ENCODE measurements at places on chromosomes 2 and 18.

DNA sequence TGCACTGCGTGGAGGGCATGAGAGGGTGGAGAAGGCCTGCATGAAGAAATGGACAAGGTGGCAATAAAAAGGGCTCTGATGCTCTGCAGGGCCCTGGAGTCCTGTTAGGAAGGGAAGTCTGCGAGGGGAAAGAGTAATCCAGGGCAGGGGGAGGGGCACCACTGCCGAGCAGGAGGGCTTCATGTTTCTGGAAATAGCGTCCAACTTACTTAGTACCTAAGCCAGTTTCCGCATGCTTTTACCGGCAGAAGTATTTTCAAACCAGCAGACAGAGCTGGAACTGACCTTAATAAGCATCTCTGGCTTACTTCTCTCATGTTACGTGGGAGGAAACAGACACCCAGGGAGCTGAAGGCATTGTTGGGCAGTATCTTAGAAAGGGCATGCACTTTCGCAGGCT lies 156.7 kb downstream of the GALNT14 start:
- DNase-seq: no peak

- DNase-seq: no peak
Observed at GRCh38 chr2:227153758-227154486, 10.1 kb downstream of the COL4A4 start.

DNA sequence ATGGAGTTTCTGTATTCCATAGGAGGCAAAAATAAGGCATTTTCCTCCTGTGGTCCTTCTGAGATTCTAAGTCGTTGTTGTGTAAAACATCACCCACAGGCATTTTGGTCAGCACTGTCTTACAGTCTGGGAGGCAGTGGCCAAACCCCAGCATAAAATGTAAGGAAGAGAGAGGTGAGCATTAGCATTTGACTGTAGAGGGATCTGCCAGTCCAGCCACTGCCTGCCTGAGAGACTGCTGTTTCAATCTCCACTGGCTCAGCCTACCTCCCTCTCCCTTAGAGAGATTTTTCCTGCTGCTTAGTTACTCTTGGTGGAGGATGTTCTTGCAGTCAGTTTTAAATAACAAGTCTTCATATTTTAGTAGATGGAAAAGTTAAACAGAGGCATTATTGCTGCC lies 77.0 kb downstream of the ARHGEF33 start:
- no peak for DNase-seq

DNA sequence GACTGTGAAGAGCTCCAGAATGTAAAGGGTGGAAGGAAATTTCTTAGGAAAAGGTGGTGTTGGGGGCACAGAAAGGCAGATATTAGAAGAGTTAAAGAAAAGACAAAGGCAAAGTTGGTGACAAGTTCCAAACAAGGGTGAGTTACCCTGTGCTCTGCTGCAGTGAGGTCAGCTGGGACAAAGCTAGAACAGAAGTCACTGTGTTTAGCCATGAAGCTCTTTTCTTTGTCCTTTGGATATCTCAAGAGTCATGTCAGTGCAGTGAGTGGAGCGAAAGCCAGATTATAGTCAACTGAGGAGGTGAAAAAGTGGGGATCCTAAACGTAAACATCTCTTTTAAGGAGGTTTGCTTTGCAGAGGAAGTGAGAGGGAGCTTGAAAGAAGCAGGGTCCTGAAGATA lies 187.8 kb upstream of the ALPP start:
- DNase-seq: no peak
